Common myeloid progenitor, CD34-positive (primary cell): ENCODE measurements at places on chromosomes 13 and 19.
A peak's percentile ranks its signal among the peaks of the same experiment; 100 is the strongest.

DNA sequence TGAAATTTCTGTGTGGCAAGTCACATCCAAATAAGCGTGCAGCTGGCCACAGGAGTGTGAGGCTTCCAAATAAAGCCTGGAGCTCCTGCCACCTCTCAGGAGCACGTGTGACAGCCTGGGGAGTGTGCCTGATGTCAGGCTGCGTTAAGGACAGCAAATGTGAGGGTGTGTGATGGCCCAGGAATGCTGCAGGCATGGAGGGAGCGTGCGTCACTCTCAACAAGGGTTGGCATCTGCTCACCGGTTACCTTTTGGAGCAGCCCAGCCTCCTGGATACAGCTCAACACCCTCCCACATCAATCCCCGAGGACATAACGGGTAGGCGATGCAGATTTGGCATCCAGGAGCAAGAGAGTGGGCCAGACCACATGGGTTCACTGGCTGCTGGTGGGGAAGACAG is 19.0 kb downstream of the NUMBL start:
- no peaks in the 10 kb centered on the region for H3K27me3 ChIP-seq
- no peak overlapping the region for H3K27ac ChIP-seq
- no peak overlapping the region for H3K4me3 ChIP-seq
- no peak for DNase-seq
- H3K36me3 ChIP-seq, result peaks cover 18% of the 10 kb centered on the region

DNA sequence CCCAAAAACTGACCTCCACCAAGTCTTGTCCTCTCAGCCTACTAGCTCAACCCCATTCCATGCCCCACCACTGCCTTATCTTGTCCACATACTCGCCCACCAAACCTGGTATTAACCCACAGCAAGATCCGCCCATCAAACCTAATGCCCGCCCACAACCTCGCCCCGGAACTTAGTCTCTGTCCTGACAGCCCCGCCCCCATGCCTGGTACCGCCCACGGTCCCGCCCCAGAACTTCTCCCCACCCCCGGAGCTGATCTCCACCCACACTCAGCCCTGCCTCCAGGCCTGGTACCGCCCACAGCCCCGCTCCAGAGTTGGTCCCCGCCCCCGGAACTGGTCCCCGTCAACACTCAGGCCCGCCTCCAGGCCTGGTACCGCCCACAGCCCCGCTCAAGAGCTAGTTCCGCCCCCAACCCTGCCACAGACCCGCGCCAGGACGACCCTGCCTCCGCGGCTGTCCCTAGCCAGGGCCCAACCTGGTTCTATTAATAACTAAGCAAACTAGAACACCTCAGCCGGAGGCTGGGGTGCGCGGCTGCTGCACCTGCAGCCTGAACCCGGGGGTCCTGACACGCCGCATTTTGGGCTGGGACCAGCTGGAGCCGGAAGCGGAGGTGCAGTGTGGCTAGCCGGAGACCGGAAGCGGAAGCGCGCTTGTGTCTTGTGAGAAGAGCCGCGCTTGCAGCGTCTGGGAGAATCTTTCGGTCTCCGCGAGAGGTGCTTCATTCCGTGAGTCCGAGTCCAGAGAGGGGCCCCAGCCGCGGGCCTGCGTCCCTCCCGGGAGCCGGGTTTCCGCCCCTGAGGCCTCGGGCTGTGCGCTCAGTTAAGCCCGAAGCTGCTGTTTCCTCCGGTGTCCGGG is at the start of gene ZNF557:
TSS of gene ZNF557 (plus strand) at position 662 of the 862 bp plus-strand sequence. CDS start 5,372 bp downstream, outside the sequence.
- peaks cover 25% of the 10 kb centered on the region for H3K36me3 ChIP-seq
- no peaks in the 10 kb centered on the region for H3K27me3 ChIP-seq
- H3K27ac ChIP-seq, result peak within 1 kb of the TSS; percentile 89
- H3K4me3 ChIP-seq, result peak within 1 kb of the TSS; percentile 90
- peak; percentile 98 for DNase-seq
- peaks cover 9% of the 10 kb centered on the region for H3K4me1 ChIP-seq

DNA sequence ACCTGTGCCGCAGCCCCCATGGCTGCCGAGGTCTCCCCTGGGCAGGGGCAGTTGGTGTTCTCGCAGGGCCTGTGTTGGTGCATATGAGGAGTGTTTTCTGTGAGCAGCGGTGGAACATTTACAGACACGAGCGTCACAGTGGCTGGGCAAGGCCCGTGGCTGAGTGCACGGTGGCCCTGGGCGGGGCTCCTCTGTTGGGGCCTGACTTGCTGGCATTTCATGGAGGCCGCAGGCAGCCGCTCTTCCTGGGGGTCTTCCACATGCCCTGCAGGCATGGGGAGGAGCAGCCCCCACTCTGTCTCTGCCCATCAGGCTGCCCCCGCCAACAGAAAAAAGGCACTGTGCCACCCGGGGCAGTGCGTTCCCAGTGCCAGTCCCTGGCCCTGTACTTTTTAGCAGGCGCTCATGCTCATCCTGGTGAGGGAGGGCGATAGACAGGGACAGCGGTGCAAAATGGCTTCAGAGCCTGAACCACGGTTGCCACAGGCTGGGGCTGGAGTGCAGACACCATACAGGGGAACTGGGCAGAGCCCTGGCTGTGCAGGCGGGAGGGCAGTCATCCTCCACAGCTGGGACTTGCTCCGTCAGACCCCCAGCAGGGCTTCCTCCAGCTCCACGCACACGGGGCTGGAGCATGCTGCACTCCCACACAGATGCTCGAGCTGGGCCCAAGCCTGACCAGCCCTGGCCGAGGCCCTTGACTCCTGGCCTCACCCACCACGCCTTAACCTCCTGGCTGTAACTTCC is 23.5 kb downstream of the TFDP1 start:
- no peak overlapping the region for H3K4me3 ChIP-seq
- DNase-seq, result no peak
- H3K36me3 ChIP-seq, result peaks cover 30% of the 10 kb centered on the region

DNA sequence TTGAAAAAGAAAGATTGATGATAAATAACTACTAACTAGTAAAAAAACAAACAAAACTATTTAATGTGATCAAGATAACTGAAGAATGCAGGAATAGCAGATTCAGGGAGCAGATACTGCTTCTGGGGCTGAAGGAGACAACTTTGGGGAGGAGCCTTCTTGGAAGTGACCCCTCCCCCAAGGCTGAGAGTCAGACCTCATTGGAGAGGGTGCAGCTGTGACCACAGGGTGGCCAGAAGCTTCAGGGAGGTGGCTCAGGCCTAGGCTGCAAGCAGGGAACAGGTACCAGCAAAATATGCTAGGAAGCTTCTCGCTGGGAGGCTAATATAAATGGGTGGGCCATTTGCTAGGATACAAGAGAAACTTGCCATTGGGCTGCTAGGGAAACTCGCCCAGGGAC is 149.9 kb downstream of the MYO16 start:
- no peaks in the 10 kb centered on the region for H3K36me3 ChIP-seq
- no peaks in the 10 kb centered on the region for H3K27me3 ChIP-seq
- DNase-seq, result no peak
- H3K4me3 ChIP-seq, result no peak overlapping the region
- H3K4me1 ChIP-seq, result no peaks in the 10 kb centered on the region
- no peak overlapping the region for H3K27ac ChIP-seq

DNA sequence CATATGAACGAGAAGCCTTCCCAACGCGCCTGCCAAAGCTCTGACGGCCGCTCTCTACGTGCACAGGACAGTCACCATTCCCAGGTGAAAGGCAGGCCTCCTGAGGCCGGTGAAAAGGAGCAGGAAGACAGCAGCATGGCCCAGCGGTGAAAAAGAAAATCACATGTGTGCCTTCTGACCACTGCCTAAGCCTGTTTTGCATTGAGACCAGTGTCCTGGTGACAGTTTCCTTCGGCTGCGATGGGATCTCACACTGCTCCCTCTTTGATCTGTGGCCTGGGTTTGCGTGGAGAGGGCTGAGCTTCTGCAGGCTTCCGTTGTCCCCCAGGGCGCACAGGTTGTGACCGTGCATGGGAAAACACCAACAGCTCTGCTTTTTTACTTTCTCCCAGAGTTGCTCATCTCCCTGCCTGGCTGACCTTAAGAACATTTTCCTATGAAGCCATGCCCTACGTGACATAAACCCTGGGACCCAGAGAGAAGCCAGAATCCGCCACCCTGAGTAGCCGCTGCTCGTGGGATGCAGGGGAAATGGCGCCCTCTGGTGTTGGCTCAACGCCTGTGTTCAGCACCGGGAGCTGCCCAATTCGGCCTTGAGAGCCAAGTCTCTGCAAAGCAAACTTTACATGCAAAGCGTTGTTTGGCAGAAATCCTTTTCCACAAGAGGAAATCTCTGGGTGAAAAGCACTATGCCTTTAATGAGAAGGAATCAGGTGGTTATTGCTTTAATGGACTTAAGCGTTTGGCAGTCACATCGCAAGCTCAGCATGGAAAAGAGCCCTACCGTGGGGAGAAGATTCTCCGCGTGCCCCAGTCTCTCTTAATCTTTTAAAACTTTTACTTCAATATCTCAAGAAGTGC is 112.2 kb upstream of the GPR12 start:
- no peaks in the 10 kb centered on the region for H3K4me1 ChIP-seq
- DNase-seq, result peak; percentile 52
- H3K4me3 ChIP-seq, result no peak overlapping the region
- H3K27ac ChIP-seq, result no peak overlapping the region

DNA sequence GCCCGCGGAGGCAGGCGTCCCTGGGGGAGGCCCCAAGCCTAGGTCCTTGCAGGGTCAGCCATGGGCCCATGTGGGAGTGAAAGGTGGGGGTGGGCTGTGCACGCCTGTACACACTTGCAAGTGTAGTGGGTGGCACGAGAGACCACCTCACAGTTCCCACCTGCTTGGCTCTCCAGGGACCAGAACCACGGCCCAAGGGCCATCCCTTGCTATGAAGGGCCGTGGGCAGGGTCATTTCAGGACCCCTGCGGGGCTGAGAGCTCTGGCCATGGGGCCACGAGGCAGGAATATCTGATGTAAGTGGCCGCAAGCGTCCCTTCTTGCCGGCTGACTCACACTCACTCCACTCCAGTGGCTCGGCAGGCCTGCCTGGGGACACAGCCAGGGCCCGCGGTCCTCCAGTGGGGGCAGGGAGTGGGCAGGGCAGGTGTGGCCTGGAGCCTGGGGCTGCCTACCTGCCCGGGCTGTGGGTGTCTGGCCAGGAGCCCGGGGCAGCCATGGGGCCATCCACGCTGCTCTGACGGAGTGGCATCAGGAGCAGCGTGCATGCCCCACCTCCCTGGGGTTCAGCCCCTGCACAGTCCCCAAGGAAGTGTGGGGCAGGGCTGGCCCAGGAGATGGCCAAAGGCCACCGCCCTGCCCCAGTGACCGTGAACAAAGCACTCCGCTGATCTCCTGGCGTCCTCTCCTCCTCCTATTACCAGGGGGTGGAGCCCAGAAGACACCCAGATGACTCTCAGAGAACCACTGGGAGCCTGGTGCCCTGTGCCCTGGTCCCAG is 8.6 kb upstream of the MKNK2 start:
- peaks cover 71% of the 10 kb centered on the region for H3K4me1 ChIP-seq
- DNase-seq, result no peak
- no peak overlapping the region for H3K4me3 ChIP-seq
- no peak overlapping the region for H3K27ac ChIP-seq

DNA sequence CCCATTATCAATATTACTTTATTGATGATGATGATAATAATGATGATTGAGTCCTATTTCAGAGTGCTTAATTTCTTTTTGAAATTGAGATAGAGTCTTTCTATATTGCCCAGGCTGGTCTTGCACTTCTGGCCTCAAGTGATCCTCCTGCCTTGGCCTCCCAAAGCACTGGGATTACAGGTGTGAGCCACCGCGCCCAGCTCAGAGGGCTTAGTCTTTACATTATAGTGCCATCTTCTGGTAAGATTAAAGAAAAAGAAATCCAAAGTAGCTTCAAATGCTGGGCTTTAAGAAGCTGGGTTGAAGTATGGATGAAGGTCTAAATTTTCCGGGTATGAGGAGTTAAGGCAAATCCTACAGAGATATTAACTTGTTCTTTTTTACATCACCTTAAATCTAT is 3.4 kb upstream of the ZNF333 start:
- no peak for DNase-seq
- no peak overlapping the region for H3K27ac ChIP-seq
- H3K4me1 ChIP-seq, result peaks cover 23% of the 10 kb centered on the region
- H3K36me3 ChIP-seq, result no peaks in the 10 kb centered on the region
- H3K4me3 ChIP-seq, result no peak overlapping the region

GRCh38 chr13:88246239-88246638 is 575.1 kb downstream of the SLITRK5 start:
- no peaks in the 10 kb centered on the region for H3K36me3 ChIP-seq
- H3K27me3 ChIP-seq, result no peaks in the 10 kb centered on the region
- H3K27ac ChIP-seq, result no peak overlapping the region
- H3K4me3 ChIP-seq, result no peak overlapping the region
- no peak for DNase-seq

- no peaks in the 10 kb centered on the region for H3K4me1 ChIP-seq
- H3K36me3 ChIP-seq, result no peaks in the 10 kb centered on the region
- no peak overlapping the region for H3K27ac ChIP-seq
- no peak overlapping the region for H3K4me3 ChIP-seq
- DNase-seq, result no peak
Observed at GRCh38 chr13:35165205-35165604, 223.1 kb downstream of the NBEA start.

GRCh38 chr13:44207476-44207875 is 166.1 kb upstream of the SERP2 start:
- H3K36me3 ChIP-seq, result no peaks in the 10 kb centered on the region
- peaks cover 5% of the 10 kb centered on the region for H3K4me1 ChIP-seq
- no peak for DNase-seq
- H3K27ac ChIP-seq, result no peak overlapping the region
- no peak overlapping the region for H3K4me3 ChIP-seq

DNA sequence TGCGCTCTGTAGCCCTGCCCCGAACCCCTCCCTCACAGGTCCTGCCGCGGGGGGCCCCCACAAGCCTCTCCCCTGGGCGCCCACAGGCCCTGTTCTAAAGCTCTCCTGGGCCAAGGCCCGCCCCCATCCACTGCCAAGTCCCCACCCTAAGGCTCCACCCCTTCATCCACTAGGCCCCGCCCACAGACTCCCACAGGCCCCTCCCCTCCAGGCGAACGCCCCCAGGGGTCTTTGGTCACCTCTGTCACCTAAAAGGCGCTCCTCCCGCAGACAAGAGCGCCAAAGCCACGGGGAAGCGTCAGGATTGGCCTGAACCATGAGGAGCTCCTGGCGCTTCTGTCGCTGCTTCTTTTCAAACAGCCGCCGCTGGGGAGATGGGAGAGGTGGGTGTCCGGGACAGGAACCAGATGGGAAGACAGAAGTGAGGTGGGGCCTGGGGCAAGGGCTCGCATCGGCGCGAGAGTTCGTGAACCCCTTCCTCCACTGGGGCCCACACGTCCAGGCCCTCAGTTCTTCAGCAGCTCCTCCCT is 2.3 kb downstream of the TULP2 start:
- DNase-seq, result peak; percentile 89
- H3K27me3 ChIP-seq, result peaks cover 11% of the 10 kb centered on the region
- H3K4me3 ChIP-seq, result no peak overlapping the region
- peaks cover 26% of the 10 kb centered on the region for H3K4me1 ChIP-seq
